Omental fat pad (tissue), 4 donors: ENCODE measurements at places on chromosomes 1 and 21. TPM values are rescaled to one million over a fixed set of nuclear protein-coding genes. Genes with fewer than 3 reads are reported as not detected.

OR2G6 gene
- not detected for total RNA-seq

FMO1 gene
- total RNA-seq = 1.3 TPM

HHAT gene
- total RNA-seq = 3.4 TPM

NFIA gene
- 74.0 TPM for total RNA-seq

GBP4 gene
- total RNA-seq = 9.4 TPM

PTCH2 gene
- 0.60 TPM for total RNA-seq

IL20 gene
- total RNA-seq = 8.6 TPM

AGBL4 gene
- 1.1 TPM for total RNA-seq

RORC gene
- total RNA-seq = 5.8 TPM

DNA sequence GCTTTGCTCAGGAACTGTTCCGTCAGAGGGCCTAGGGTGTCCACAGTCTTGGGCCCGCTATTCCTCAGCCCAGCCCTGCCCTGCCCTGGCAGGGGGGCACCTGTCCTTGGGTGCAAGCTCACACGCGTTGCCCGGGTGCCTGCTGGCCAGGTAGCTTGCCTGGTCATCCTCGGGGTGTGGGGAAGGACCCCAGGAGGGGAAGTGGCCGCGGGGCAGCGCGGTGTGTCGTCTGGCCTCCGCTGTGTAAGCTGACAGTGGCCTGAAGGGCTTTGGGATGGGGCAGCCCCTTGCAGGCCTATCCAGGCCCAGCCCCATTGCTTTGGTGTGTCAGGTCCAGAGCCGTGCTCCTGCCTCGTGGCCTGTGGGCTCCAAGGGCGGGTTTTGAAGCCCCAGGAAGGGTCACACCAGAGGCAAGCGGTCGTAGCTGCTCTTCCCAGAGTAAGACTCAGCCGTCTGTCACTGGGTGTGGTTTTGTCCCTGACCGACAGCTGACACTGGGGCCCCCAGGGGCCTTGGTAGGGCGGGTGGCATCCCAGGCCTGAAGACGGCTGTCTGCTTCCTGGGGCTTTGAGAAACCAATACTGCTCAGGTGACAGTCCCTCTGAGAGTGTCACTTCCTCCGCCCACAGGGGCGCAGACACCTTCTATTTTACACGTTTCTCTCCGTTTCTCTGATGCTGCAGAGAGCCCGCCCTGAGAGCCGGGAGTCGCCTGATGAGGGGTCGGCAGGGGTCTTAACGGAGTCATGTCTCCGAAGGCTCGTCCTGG, 72.1 kb downstream of the SKI start:
- DNase-seq = no peak

DNA sequence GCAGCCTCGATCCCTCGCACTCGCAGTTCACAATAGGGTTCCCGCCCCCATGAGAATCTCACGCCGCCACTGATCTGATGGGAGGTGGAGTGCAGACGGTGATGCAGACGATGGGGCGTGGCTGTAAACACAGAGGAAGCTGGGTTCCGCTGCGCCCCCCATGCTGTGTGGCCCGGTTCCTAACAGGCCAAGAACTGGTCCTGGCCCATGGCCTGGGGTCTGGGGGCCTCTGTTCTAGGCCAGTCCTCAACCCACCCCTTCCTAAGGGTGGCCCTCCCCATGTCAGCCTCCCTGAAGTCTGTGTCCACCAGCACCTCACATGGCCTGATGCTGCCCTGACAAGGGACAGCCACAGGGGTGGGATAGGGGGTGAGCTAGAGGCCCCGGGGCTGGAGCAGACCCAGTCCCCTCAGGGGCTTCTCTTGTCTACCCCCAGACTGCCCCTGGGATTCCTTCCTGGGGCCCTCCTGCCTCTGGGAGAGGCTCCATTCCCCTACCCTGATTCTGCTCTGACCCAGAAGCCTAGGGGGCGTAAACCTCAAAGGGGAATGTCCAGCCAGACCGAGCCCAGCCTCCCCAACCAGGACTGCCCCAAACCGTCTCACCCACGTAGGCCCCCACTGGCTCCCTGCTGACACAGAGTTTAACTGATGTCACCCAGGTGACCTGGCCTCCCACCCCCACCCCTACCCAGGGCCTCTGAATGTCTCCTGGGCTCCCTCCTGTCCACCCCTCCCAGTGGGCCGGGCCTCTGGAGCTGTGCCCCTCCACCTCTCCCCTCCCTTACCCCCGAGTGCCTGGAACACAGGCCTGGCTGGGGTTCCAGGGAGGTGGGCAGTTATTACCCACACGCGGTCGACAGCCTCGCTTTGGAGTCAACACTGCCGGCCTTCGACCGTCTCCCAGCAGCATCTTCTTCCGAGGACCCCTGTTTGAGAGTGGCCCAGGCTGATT, 14.8 kb upstream of the ARHGEF16 start:
- no peak for DNase-seq

DNA sequence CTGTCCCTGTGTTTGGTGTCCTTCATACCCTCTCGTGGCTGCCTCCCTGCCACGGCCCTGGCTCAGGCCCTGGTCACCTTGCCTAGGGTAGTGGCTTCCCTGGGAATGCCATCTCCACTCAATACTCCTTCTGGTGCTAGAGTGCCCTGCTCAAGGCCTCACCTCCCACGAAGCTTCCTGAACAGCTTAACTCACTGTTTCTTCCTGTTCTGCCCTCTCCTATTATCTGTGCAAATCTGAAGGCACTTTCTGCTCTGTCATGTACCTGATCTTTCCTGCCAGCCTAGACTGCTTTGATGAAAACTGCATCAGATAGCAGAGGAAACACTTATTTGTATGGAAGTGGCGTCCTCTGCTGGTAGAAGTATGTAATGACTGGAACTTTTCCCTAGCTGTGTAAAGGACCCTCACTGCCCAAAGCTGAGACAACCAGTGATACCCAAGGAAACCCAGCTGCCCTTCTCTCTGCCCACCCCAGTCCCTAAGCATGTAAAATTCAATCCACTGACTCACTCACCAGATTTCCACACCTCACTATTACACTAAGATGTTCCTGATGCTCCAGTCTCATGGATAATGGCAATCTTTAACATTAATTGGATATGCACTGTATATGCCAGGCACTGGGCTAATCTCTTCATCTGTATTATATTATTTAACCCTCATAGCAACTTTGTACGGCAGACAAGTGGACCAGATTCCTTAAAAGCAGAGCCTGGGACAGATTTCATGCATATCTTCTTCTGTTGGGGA, 36.2 kb upstream of the BTG2 start:
- DNase-seq = no peak

GRCh38 chr1:181018901-181019681, 3.6 kb downstream of the STX6 start:
- DNase-seq = no peak

- DNase-seq = no peak
These were observed 2.3 kb downstream of the LMOD1 start for GRCh38 chr1:201944002-201944401.

DNA sequence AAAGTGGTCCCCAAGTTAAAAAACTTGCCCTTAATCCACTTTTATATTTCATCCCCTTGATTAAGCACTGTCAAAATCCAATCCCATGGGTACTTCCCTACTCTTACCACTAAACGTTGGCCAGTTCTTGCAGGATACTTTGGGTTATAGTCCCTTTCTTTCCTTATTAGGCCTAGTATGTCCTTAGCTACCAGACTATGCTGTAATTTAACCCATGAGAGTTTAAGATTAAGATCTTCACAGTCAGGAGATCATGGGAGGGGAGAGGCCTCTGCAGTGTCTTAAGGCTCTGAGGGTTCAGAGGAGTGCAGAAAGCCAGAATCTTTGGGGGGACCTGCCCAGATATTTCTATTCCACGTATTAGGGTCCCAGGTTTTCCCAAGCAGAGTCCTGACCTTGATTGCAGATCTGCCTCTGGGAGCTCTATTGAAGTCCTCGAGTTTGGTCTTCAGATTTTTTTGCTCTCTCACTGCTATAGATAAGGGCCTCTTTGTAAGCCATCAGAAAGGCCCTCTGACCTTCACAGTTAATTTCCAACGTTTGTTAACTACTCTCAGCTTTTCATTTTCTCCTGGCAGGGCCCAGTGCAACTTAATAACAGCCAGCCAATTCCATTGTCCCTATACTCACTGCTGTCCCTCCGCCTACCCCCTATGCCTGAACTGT, 9.0 kb upstream of the CGN start:
- no peak for DNase-seq

GRCh38 chr21:33261635-33262034, 4.5 kb upstream of the IL10RB start:
- no peak for DNase-seq

DNA sequence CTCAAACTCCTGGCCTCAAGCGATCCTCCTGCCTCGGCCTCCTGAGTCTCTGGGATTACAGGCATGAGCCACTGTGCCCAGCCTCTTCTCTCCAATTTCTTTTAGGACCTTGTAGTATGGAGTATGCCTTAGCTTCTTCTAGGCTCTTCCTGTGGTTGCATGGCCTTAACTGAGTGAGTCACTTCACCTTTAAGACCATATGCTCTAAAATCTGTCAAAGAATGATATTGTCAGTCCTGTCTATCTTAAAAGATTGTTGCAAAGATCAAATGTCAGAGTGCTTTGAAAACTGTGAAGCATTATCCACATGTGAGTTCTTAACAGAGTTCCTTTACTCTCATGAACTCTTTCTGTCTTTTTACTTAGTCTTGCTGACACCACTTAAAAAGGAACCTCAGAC, 37.2 kb downstream of the ATP2B4 start:
- DNase-seq = no peak

GRCh38 chr21:36135391-36136102, 668 bp downstream of the CBR3 start:
- DNase-seq = peak; percentile 44

DNA sequence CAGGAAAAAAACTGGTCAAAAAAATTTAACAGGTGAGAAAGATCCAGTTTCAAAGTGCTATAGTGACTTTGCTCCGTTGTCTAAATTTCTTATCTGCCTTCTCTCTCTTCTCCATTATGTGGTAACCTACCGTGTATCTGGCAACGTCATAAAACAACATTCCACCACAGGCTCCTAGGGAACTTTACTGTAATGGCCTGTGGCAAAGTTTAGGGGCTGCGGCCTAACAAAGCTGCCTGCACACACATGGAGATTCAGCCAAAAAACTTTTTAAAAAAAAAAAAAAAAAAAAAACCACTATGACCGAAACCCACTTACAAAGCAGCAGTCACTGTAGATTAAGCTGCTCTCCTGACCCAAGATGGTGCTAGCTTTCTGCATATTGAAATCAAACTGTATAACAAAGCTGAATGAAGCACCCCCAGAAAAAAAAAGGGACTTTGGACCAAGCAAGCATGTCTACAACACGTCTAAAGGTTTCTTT, 202.6 kb downstream of the SLC45A1 start:
- no peak for DNase-seq

DNA sequence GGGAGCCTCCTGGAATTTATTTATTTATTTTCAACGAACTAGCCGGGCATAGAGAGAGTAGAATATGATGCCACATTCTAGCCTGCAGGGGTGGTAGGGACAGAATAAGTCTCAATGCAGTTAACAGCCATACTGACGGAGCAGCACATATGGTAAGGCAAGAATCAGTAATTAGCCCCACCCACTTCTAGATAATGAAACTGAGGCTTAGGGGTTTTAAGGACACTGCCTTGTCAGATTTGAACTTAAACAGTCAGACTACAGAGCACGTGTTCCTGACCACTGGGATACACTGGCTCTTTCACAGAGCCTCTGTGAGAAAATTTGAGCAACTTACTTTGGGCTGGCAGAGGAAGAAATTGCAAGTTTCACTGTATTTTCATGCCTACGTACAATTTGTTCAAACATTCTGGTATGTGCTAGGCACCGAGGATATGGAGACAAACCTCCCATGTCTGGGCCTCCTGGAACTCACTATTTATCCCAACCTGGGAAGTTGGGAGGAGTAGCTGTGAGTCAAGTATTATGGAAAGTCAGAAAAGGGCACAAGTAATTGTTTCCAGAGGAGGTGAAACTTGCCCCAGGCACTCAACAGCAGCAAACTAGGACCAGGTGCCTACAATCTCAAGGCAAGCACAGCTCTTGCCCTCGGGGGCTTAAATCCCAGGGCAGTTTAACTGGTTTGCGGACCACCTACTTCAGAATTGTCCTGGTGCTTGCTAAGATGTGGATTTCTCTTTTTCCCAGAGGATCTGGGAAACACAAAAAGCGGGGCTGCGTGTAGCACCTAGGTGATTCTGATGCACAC, 1.6 kb upstream of the CLIC4 start:
- no peak for DNase-seq

DNA sequence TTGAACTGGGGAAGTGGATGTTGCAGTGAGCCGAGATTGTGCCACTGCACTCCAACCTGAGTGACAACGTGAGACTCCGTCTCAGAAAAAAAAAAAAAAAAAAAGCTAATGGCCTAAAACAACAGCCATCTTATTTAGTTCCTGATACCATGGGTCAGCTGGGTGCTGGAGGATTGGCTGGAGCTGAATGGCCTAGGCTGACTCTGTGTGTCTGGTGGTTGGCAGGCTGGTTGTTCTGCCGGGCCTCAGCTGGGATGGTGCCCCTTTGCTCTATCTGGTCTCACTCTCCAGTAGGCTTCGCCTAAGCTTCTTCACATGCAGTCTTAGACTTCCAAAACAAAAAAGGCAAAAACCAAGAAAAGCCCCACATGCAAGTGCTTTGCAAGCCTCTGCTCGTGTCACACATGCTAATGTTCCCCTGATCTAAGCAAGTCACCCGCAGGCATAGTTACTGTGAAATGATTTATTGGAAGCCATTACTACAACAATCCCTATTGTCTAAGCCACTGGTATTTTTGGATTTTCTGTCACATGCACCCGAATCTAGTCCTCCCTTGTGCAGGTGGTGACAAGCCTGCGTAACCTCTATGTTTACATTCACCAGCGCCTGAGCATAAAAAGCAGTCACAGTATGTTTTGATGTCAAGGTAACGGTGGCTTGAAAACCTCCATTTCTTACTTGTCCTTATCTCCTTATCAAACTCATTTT, 39.6 kb upstream of the KANK4 start:
- no peak for DNase-seq

DNA sequence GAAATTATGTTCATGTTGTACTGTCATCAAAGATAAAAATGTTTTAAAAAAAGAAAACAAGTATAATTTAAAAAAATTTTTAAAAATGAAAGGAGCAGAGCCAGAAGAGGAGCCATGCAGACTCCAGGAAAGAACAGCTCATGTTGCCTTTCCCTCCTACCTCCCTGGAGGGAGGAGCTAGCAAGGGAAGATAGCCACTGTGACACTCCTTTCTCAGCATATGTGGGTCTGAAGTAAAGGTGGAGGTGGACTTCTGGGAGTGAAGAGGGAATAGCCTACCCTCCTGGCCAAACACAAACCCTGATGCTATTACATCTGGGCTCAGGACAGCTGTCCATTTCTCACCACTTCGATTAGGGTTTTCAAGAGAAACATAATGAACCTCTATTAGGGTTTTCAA, 54.2 kb downstream of the SLC2A1 start:
- no peak for DNase-seq

GRCh38 chr1:183433703-183434102, 15.5 kb upstream of the NMNAT2 start:
- DNase-seq = no peak
